Fibroblast of skin of left quadriceps (primary cell): ENCODE measurements at places on chromosomes 16 and 17.

DNA sequence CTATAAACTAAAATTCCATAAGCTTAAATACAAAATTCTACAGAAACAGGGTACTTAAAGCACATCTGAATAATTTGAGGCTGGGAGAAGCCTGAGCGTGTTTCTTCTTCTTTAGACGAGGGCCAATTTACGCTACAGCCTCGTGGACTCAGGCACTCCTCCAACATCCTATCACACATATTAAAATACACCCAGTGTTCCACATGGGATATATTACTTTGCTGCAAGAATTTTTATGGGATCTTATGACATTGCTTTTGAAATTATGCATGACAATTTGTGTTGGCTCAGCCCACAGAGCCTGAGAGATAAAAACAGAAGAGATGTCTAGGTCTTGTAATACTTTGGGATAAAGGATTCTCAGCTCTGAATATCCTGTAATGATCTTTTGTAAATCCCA lies 3.5 kb upstream of the TANGO6 start:
- no peak for DNase-seq

DNA sequence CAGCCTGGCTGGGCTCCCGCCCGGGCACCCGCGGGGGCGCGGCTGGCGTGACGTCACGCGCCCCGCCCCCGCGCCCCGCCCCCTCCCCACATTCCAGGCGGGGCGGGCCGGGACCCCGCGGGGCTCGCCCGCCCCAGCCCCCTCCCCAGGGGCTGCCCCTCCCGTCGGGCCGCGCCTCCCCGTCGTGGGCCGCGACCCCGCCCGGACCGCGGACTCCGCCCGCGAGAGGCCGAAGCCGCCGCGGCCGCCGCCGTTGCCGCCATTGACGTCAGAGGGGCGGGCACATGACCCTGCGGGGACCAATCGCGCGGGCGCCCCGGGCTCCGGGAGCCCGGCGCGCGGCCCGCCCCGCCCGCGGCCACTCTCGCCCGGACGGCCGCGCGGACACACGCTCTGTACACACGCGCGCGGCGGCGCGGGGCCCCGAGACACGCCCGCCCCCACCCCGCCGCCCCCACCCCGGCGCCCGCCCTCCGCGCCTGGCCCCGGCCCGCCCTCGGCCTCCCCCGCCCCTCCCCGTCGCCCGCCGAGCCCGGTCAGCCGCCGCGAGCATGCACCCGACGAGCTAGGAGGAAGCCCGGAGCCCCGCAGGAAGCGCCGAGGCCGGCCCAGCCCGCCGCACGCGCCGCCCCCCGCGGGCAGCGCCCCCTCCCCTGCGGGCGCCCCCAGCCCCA lies at the start of gene CMIP:
Gene CMIP, plus strand, starts transcription at position 361 of the 674 bp plus-strand sequence.
- peak; percentile 51 for DNase-seq

DNA sequence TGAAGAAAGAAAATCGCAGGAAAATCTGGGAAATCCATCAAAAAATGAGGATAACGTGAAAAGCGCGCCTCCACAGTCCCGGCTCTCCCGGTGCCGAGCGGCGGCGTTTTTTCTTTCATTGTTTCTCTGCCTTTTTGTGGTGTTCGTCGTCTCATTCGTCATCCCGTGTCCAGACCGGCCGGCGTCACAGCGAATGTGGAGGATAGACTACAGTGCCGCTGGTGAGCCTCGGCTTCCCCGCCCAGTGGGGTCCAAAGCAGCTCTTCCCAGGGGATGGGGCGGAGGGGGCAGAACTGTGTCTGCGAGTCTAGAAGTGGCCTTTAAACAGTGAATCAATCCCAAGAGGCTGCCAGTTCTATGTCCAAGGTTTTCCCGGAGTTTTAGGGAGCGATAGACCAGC lies 19.8 kb downstream of the FAM234A start:
- DNase-seq = no peak

GRCh38 chr16:3762107-3762750 lies 44.9 kb upstream of the TRAP1 start:
- no peak for DNase-seq

DNA sequence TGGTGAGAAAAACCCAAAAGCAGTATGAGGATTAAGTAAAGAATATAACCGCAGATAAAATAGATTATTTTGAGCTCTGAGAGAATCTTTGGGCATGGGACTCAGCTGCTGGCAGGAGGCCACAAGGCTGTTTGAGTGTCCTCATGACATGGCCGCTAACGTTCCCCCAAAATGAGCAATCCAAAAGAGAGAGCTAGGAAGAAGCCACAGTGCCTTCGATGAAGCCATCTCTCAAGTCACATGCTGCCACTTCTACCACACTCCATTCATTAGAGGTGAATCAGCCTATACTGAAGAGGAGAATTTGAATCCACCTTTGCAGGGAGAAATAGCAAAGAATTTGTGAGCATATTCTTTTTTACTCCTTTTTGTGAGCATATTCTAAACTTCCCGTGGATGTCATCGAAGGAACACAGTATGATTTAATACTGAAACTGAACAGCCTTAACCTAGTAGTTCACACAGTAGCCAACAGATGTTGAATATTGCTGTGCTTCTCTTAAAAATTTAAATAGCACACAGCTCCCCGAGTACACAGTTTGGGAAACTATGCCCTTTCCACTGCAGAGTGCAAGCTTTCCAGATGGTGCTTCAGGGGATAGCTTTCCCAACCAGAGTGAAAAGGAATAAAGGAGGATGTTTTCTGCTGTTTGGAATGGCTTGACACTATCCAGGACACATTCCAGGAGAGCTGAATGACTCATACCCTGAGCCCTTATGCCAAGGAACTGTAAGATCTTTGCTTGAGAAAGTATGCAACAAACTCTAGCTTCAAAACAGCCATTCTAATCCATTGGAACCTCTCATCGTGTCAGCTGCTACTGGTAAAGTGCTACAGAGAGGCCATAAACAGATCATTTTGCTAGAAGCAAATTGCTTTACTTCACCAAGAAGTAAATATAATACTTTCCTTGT lies 33.9 kb downstream of the ANKFY1 start:
- DNase-seq = peak; percentile 97

GRCh38 chr17:29141514-29141876 lies 38.7 kb downstream of the MYO18A start:
- no peak for DNase-seq

GRCh38 chr17:59186850-59187249 lies 23.0 kb upstream of the SMG8 start:
- no peak for DNase-seq

- no peak for DNase-seq
Observed at GRCh38 chr17:38563362-38564253, 42.1 kb downstream of the SRCIN1 start.

DNA sequence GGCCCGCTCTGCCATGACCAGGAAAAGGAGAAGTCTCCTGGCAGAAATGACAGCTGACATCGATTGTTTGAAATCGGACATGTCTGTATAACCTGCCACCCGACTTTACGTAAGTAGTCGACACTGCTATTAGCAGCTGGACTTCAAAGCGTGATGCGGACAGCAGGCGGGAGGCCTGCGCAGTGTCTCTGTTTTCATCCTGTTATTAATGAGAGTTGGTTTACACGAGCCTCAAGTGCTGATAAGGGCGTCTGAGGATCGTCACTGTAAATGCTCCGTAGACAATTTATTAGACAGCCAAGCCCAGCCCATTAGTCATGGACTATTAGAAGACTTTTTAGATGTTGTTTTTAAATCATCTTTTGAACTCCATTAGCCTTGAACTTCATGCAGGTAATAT lies 328.3 kb downstream of the FOXL1 start:
- DNase-seq = no peak

DNA sequence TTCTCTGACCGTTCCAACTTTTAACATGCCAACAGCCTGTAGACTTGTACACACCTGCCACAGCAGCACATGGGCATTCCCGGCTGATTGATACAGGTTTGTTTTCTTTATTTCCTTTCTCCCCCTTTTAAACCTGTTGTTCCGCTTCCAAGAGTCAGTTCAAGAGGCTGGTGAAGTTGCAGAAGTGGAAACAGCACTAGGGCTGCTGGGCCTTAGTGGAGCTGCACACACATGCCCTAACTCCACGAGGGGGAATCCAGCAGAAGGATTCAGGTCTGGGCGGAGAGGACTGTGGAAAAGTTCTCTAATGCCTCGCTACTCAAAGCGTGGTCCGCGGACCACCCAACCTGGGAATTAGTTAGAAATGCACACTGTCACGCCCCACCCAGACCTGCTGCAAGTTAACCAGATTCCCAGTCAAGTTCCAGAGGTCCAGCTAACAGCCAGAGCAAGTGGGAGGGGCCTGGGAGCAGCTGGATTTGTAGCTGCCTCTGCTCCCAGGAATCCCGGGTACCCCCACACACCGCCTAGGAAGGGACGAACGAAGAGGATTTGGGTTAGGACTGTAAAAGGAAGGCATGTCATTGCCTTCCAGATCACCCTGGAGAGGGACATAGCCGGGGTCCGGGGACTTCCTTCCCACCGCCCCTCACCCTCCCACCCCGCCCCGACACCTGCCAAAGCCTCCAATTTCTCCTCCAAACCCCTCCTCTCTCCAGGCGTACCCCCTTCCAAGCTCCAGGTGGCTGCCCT lies 542 bp downstream of the SLC39A11 start:
- no peak for DNase-seq

DNA sequence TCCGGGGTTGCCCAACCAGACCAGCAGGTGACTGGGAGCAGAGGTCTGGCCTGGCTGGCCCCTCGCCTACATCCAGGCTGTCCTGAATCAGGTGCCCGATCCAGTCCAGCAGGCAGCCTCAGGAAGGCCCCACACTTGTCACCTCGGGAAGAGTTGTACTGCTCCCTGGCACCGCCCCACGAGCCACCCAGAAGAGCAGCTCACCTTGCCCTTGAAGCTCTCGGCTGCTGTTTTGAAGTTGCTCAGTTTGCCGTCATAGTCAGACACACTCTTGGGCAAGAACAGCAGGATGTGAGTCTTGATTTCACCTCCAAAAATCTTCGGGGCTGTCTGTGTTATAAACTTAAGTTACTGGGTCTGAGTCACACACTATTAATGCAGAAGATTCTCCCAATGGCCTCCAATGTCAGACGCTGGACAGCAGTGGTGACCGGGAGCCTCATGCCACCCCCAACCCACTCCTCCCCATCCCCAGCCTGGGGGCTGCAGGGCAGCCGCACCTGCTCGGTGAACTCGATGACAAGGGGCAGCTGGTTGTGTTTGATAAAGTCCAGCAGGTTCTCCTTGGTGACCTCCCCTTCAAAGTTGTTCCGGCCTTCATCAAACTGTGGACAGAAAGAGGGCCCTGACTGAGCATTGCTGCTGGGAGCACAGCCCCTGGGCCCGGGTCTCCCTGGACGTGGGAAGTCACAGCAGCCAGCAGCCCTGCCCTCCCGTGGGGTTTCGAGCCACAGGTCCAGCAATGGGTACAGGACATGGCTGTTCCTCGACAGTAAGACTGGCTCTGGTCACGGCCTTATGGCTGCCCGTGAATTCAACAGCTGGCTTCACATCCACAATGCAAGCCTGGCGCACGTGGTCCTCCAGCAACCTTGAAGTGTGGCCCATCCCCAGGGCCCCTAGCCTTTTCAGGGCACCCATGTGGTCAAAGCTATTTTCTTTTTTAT lies 12.2 kb upstream of the PPP1R27 start:
- no peak for DNase-seq

DNA sequence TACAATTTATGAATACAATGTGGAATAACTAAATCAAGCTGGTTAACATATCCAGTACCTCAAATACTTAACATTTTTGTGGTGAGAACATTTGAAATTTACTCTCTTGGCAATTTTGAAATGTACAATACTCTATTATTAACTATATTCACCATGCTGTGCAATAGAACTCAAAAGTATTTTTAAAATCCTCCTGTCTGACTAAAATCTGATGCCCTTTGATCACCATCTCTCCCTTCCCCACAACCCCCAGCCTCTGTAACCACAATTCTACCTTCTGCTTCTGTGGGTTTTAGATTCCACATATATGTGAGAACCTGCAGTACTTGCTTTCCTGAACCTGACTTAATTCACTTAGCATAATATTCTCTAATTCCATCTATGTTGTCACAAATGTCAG lies 71.6 kb upstream of the ALOX12 start:
- DNase-seq = peak; percentile 11

- DNase-seq = no peak
Observed at GRCh38 chr17:69061721-69062556, 1.2 kb upstream of the ABCA9 start.

DNA sequence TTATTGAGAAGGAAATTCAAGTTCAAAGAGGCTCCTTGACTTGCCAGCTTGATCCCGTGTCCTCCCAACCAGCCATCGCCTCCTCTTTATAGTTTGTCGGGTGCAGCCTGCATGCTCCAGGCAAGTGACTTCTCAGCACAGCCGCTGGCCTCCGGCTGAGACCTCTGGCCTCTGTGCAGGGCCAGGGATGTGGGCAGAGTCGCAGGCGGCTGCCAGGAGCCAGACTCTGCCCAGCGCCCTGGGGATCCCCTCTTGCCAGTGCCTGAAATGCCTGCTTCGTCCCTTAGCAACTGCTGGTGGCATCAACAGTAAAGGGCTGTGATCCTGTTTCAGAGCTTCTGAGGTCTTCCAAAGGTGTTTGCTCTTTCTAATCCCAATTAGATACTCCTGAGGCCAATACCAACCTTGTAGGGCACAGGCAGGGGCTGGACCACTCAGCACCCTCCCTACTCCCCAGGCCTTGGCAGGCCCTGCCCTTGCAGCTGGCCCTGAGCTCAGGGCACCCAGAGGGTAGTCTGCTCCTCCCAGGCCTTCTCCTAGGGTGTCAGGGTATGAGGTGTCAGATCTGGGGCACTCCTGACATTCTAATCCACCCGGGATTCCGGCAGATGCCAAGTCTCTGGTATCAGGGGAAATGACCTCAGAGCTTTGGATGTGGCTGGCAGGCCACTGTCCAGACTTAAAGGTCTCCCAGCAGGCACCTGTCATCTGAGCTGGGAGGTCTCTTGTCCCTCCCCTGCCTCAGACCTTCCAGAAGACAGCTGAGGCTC lies 68.0 kb upstream of the SIAH1 start:
- no peak for DNase-seq

DNA sequence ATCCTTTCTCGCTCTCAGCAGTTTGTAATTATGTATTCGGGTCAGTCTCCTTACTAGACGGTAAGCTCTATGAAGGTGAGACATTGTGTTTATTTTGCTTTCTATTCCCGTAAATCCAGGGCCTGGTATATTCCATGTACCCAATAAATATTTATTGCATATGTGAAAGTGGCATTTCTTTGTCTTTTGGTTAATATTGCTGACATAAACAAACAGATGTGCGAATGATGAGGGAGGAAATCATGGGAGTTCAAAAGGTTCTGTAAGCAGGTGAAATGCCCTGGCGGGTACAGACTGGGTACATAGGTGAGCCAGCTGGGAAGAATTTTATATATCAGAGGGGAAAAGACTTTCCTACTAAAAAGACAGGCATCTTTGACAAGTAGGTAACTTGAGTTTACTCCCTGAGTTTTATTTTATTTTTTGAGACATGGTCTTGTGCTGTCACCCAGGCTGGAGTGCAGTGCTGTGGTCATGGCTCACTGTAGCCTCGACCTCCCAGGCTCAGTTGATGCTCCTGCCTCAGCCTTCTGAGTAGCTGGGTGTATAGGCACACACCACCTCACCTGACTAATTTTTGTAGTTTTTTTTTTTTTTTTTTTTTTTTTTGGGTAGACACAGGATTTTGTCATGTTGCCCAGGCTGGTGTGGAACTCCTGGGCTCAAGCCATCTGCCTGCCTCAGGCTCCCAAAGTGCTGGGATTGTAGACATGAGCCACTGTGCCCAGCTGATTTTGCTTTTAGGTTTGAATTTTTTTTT lies 5.7 kb upstream of the METTL9 start:
- no peak for DNase-seq
